AG08396 (cell line): ENCODE measurements at places on chromosomes 5 and 9.

GRCh38 chr5:37664551-37664950 lies 175.3 kb downstream of the GDNF start:
- DNase-seq = no peak

DNA sequence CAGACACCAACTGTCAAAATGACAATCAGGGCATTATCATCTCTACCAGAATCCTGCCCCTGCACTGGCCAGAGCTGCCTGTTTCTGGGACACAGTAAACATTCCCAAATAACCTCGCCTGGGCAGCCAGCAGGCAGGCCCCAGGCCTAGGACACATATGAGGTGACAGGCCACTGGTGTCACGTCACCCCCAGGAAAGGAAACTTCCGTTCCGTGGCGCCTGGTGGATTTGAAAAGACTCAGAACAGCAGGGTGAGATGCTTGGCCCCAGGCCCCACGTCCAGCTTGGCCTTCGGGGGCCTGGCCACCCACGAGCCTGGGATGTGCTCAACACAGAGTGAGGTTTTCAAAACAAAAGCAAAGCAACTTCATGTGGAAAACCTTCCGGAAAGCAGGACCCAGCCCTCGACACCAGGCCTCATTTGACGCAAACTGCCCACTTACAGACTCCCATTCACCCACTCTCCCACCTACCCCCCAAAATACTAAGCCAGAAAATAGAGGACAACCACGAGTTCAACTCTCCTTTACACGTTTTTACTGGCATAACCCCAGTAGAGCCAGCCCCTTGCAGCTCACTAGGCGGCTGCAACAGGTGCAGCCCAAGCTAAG lies 1.2 kb downstream of the SEMA4D start:
- DNase-seq = no peak

- DNase-seq = no peak
Observed at GRCh38 chr5:169369130-169369529, 68.2 kb upstream of the SLIT3 start.

GRCh38 chr5:20956134-20956533 lies 968.1 kb upstream of the CDH18 start:
- DNase-seq = no peak

GRCh38 chr5:102547141-102548035 lies 48.6 kb upstream of the SLCO6A1 start:
- DNase-seq = no peak

GRCh38 chr9:38276771-38277439 lies 115.6 kb upstream of the ALDH1B1 start:
- DNase-seq = no peak
